ENCODE measurements at places on chromosomes 16 and 17. TPM values are rescaled to one million over a fixed set of nuclear protein-coding genes. Genes with fewer than 3 reads are reported as not detected.

DNA sequence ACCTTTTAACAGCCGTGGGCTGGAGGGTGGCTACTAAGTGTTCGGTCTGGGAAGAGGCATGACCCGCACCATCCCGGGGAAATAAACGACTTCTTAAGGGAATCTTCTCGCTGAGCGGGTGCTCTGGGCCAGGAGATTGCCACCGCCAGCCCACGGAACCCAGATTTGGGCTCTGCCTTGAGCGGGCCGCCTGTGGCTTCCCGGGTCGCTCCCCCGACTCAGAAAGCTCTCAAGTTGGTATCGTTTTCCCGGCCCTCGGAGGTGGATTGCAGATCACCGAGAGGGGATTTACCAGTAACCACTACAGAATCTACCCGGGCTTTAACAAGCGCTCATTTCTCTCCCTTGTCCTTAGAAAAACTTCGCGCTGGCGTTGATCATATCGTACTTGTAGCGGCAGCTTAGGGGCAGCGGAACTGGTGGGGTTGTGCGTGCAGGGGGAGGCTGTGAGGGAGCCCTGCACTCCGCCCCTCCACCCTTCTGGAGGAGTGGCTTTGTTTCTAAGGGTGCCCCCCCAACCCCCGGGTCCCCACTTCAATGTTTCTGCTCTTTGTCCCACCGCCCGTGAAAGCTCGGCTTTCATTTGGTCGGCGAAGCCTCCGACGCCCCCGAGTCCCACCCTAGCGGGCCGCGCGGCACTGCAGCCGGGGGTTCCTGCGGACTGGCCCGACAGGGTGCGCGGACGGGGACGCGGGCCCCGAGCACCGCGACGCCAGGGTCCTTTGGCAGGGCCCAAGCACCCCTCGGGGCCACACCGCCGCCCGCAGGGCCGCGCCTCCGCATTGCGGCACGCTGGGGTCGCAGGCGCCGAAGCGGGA is 3.6 kb upstream of the CBX4 start:
- peak; percentile 37 for DNase-seq

DNA sequence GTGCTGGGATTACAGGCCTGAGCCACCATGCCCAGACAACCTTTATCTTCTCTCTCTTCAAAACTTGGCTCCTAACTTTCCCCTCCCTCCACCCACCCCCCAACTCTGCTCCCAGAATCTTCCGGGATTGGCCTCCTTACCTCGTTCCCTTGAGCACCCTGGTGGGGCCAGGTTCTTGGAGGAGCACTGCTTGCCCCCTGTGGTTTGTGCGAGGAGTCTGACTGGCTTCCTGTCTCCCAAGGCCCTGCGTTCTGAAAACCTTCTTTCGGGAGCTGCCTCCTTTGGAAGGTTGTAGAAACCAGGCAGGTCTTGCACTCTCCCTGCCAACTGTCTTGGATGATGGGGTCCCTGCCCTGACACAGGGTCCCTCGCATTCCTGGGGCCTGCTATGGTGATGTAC is 19.8 kb downstream of the PLXDC1 start:
- no peak for DNase-seq

DNA sequence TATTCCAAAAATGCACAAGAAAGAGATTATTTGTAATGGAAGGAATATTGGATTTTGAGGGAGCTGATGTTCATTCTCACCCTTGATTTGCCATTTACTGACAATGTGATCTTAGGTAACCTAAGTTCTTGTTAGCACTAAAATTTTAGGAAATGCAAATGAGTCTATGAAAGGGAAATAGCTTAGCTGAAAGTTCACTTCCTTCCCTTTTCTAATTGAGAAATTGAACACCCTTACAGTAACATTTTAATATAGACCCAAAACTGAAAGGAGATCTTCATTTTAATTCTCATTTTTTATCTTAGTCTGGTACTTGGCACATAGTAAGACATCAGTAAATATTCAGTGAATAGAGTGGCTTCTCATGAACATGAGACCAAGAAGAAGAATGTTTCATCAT is 10.9 kb upstream of the WSB1 start:
- DNase-seq = no peak

- no peak for DNase-seq
Observed at GRCh38 chr17:3740611-3741073, 16.9 kb downstream of the HASPIN start.

Gene HASPIN
- 6.7 TPM for total RNA-seq

Gene SHISA9
- 0.02 TPM for total RNA-seq

Gene CES3
- total RNA-seq = 0.61 TPM

Gene CTRB1
- not detected for total RNA-seq

Gene BAIAP3
- 6.5 TPM for total RNA-seq

Gene SAMD14
- total RNA-seq = 4.7 TPM
